ENCODE measurements at places on chromosomes 12 and 14.

DNA sequence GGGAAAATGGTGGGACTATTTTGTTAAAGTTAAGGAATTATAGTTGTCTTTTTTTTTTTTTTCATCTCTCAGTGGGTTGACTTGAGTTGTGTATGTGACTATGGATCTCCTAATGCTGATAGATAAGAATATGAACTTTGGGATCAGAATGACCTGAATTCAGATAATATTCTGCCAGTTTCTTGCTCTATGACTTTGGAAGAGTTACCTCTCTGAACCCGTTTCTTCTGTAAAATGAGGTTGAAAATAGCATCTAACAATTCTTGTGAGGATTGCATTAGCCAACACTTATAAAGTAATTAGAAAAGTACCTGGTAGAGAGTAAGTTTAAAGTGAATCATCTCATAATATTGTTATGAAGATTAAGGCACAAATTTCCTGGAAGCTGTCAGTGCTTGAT lies 18.4 kb downstream of the EID3 start:
- DNase-seq, result no peak

- DNase-seq, result no peak
Observed at GRCh38 chr14:90577661-90578282, 180.9 kb downstream of the CALM1 start.

DNA sequence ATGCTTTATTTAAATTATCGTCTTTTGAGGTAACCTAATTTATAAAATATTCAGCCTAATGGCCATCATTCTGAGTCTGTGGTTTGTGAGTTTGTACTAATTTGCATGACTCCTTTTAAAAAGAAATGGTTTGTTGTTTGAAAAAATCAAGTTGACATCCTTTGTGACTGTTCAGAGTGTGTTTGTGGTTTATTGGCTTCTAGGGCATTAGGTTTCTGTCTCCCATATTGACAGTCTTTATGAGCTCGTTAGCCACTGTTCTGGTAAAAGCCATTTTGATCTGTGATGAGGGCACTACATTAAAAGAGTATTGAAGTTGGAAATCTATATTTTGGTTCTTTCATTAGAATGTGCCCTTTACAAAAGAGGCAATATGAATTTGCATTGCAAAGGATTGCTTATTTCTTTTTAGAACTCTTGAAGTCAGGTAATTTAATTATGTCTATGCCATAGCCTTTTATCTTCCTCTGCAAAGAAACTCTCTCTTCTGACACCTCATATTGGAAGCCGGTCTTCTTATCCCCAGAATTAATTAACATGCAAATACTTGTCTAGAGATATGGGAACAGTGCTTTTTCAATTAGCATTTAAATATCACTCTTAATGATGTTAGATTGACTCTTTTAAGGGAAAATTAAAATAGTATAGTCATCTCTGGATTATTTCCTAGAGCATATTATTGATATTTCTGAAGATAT lies 95.0 kb downstream of the CRADD start:
- DNase-seq, result no peak

GRCh38 chr14:79009286-79009685 lies 839.1 kb downstream of the NRXN3 start:
- no peak for DNase-seq

DNA sequence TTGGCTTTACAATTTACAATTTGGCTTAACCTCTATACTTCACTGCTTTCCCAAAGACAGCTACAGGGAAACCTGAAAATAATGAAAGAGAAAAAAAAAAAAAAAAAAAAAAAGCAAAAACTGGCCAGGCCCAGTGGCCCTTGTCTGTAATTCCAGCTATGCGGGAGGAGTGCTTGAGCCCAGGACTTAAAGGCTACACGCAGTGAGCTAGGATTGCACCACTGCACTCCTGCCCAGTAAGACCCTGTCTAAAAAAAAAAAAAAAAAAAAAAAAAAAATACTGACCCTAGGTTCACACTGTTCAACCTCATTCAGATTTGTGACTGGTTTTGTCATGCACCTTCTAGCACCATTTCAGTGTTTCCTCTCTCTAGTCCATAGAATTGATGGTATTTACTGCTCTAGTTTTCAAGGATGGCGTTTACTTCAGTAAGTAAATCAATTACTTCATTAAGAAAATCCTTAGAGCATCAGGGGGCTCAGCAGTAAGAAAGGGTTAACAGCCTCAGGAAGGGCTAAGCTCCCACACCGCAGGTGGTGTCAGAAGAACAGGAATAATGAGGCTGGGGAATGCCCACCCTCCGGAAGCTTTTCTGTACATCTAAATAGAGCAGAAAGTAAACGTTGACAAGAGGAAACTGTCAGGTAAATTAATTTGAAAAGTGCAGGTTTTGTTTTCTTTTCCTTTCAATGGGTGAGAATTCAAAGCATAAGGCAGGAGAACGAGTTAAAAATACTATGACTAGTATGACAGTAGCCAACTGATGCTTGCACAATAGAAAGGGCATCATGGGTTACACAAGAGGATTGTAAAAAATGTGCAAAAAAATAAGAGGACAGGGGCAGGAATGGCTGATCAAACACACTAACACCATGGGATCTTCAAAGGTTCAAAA lies 115.0 kb upstream of the MDM1 start:
- DNase-seq, result no peak

DNA sequence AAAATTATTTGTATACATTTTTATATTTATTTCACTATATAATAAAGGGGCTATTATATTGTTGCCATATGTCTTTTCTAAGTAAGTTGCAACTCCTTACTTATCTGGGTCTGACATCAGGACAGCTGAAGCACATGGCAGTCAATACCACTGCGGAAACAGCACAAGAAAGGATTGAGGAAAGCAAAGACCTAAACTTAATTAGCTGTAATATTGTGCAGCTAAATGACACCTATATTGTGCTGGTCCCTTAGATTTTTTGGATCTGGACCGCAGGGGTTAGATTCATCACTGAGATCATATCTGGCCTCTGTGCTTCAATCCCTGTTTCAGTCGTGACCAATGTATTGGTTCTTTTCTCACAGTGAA lies 359.6 kb upstream of the DIO2 start:
- DNase-seq, result no peak

DNA sequence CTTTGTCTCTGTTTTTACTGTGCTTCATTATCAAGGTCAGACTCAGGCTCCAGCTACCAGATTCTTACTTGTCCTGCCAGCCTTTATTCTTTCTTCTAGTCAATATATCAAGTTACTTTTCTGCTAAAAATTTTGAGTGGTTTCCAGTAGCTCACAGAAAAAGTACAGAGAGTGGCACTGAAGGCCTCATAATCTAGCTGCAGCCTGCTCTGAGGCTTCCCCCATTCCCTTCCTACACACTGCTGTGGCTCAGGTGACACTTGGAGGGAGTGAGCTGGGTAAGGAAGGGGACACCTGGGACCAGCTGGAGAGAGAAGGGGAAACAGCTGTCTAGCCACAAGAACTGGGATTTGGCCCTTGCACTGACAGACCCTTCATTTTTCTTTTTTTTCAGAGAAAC lies 25.4 kb downstream of the TTC6 start:
- no peak for DNase-seq

- DNase-seq, result no peak
Observed at GRCh38 chr12:46763230-46763629, 62.6 kb downstream of the SLC38A4 start.

Data from hematopoietic multipotent progenitor cell (in vitro differentiated cells).